ENCODE measurements at places on chromosomes 16 and 17.

DNA sequence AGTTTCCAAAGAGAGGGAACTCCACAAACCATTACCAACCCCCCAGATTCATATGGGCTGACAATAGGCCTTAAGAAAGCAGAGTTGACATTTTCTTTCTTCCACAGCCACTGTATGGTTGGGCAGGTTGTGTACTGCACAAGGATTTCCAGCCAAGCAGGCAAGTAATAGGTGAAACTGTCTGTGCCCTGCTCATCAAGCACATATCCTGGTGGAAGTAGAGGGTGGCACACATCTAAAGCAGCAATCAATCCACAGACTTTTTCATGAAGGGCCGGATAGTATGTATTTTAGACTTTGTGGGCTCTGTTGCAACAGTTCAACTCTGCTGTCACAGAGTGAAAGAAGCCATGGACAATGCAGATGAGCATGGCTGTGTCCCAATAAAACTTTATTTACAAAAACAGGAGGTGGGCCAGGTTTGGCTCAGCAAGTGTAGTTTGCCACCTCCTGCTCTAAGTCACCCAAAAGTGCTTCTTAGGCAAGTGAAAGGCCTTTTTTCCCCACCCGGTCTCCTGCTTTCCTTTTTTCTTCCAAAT lies 63.4 kb downstream of the SNX20 start:
- DNase-seq, result no peak

DNA sequence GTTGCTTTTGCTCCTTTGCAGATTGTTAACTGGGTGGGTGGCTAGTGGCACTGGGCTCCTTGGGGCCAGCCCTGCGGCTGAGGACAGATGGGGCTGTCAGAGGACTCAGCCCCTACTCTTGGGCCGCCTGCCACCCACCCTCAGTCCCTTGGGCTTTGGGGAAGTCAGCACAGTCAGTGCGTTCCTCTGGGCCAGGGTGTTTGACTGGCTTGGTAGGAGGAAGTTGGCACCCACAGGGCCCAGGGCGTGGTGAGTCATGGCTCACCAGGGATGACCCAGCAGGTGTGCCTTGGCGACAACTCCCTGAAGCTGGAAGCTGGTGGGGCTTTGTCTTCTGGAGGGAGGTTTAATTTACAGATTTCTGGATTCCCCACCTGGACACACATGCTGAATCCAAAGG lies 32.4 kb downstream of the HAPSTR1 start:
- no peak for DNase-seq

DNA sequence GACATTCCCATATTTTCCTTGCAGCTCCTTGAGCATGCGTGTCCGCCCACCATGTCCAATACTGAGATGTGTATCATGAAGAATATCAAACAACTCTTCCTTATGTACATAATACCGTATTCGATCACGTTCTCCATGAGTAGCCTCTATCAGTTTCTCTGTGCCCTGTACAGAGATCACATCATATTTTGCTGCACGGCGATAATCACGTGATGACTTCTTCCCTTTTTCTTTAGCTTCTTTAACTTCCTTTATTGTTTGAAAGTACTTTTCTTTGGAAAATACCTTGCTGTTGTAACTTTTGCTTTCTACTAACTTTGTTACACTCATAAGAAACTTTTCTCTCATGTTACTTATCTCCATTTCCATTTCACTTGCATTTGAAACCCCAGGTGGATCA lies 6.6 kb downstream of the KRABD2 start:
- DNase-seq, result no peak

DNA sequence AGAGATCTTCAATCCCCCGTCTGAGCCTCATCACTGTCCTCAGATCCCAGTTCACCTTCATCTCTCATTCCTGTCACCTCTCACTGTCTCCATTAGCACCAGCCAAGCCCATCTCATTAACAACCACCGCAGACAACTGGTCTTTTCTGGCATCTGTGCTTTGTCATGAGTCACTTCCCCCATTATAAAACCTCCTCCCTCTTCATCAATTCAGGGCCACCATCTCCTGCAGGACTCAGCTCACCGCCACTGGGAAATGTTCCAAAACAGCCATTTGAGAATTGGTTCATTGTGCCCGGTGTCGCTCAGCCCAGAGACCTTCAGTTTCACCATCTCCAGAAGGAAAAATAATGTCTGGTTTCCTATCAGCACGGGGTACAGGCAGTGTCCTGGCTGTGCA lies 56.9 kb upstream of the TEKT3 start:
- DNase-seq, result no peak

DNA sequence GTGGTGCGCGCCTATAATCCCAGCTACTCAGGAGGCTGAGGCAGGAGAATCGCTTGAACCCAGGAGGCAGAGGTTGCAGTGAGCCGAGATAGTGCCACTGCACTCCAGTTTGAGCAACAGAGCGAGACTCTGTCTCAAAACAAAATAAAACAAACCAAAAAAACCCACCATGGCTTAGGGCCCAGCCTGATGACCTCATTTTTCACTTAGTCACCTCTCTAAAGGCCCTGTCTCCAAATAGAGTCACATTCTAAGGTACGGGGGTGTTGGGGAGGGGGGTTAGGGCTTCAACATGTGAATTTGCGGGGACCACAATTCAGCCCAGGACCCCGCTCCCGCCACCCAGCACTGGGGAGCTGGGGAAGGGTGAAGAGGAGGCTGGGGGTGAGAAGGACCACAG lies 1.4 kb upstream of the STH start:
- DNase-seq, result no peak

- DNase-seq, result no peak
These were observed 29.0 kb downstream of the KATNB1 start for GRCh38 chr16:57764341-57765159.

All from activated naive CD4-positive, alpha-beta T cell (primary cell).